Thymus (tissue), 14 donors: ENCODE measurements at places on chromosomes 13 and 19.

- DNase-seq, result no peak
These were observed 951.3 kb downstream of the SLITRK5 start for GRCh38 chr13:88622362-88622973.

- DNase-seq, result no peak
These were observed 2.4 kb upstream of the PTGER1 start for GRCh38 chr19:14477418-14478112.

- DNase-seq, result no peak
These were observed 7.7 kb downstream of the NR2F6 start for GRCh38 chr19:17237747-17238706.

- DNase-seq, result no peak
These were observed 104.2 kb downstream of the ITGBL1 start for GRCh38 chr13:101556676-101557123.

GRCh38 chr19:51702103-51702824 lies 9.1 kb downstream of the SPACA6 start:
- no peak for DNase-seq

- DNase-seq, result peak; percentile 62
These were observed 20.0 kb downstream of the TICAM1 start for GRCh38 chr19:4811328-4812131.

GRCh38 chr19:18804643-18805042 lies 13.5 kb upstream of the COMP start:
- DNase-seq, result no peak

GRCh38 chr19:1893791-1894190 lies 8.5 kb upstream of the ABHD17A start:
- DNase-seq, result no peak

GRCh38 chr13:21673789-21674489 lies 3.1 kb downstream of the FGF9 start:
- peak; percentile 44 for DNase-seq

DNA sequence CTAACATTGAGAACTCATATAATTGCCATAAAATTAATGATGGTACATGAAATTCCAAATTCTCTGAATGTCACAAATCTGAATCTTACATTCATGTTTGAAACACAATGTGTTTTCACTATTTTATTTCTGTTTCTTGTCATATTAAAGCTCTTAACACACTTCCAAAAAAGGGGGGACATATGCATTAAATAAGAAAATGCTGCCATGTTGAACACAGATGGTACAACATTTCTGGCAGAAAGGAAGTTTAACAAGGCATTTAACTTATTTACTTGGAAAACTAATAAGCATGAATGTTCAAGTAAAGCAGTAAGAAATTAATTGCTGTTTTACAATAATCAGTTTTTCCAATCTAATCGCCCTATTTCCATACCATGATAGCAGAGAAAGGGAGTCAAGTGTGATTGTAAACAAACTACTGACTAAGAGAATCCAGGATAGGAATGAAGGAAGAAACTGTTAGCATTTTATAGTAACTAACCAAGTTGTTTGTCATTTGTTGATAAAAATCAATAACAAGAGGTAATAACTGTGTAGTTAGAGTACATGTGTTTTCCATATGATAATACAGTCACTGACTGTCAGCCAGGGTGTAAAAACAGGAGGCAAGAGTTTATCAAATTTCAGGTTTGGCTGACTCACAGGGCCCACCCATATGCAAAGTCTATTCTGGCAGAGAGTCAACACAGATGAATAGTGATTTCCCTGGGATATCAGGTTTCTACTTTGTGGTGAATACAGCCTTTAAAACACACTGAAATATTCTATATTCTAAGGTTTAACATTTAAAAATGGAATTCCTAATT lies 5.7 kb upstream of the FOXO1 start:
- no peak for DNase-seq

DNA sequence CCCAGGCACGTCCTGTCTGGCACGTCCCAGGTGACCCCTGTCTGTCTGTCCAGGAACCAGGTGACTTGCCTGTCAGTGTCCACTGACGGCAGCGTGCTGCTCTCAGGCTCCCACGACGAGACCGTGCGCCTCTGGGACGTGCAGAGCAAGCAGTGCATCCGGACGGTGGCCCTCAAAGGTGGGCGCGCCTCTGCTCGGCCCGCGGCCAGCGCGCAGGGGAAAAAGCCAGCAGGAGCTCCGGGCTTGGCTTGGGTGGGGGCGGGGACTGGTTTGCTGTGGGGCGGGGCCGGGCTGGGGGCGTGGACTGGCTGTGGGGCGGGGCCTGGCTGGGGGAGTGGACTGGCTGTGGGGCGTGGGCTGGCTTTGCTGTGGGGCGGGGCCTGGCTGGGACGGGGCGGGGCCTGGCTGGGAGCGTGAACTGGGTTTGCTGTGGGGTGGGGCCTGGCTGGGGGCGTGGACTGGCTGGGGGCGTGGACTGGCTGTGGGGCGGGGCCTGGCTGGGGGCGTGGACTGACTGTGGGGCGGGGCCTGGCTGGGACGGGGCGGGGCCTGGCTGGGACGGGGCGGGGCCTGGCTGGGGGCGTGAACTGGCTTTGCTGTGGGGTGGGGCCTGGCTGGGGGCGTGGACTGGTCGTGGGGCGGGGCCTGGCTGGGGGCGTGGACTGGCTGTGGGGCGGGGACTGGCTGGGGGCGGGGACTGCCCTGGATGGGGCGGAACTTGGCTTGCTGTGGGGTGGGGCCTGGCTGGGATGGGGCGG lies 7.2 kb downstream of the WDR18 start:
- DNase-seq, result no peak

- DNase-seq, result peak; percentile 17
These were observed 69.1 kb downstream of the ATP7B start for GRCh38 chr13:51942189-51942588.

GRCh38 chr19:1567848-1568227 lies 287 bp downstream of the MEX3D start:
- DNase-seq, result no peak

- DNase-seq, result no peak
These were observed 133.0 kb downstream of the SIPA1L3 start for GRCh38 chr19:38039966-38040365.
